ENCODE measurements at places on chromosomes 3 and 15.

GRCh38 chr3:117149584-117149983 is 440.0 kb downstream of the TUSC7 start:
- DNase-seq: no peak

- no peak for DNase-seq
These were observed 20.2 kb downstream of the GBE1 start for GRCh38 chr3:81741216-81741615.

GRCh38 chr3:45273681-45274515 is 47.8 kb upstream of the TMEM158 start:
- DNase-seq: no peak

DNA sequence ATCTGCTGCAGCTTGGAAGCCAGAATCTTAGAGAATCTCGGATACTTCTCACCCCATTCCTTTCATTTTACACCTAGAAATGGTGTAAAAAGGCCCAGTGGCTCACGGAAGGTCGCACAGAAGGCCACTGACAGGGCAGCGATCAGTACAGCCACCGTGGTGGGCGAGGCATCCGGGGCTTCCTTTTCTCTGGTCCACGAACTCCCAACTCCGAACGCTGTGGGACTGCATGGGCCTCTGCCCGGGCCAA is 36.3 kb upstream of the POLG start:
- no peak for DNase-seq

- no peak for DNase-seq
These were observed 14.3 kb downstream of the AKAP13 start for GRCh38 chr15:85394554-85395333.

- no peak for DNase-seq
These were observed 4.3 kb downstream of the RHOV start for GRCh38 chr15:40869686-40870085.

GRCh38 chr3:45078910-45079522 is 52.9 kb downstream of the CLEC3B start:
- DNase-seq: no peak

GRCh38 chr3:36926292-36926897 is 18.5 kb downstream of the TRANK1 start:
- no peak for DNase-seq

DNA sequence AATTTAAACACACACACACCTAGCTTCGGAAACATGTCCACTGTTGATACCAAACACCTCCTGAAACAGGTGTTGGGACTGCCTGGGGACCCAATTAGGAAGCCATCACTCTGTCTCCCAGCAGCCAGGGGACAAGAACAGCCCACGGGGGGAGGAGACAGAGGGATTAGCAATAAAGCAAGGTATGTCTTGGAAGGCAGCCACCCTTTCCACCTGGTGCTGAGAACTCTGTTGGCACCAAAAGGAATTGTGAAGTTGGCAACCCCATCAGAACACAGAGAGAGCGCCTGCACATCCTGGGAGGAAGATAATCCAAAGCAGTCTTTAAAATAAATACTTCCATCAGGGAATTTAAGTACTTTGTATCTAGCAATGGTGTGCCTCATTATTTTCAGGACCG is 111.0 kb downstream of the ADAMTS17 start:
- DNase-seq: no peak

DNA sequence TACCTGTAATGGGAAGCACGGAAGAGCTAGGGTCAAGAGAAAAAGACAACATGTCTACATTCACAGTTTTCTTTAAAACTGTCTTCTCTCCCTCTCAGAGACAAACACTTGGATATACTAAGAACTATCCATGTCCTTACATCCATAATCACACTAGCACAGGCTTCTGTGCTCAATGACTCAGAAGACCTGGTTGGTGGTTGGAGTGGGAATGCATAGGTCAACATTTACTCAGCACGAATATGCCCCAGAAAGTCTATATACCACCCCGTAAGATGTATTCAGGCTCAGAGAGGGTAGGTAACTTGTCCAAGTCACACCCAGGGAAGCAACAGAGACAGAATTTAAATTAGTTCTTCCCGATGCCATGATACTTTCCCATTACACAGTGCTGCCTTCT is 891.1 kb downstream of the TUSC7 start:
- no peak for DNase-seq

GRCh38 chr15:43370975-43371974 is at the start of the genes TUBGCP4 and ZSCAN29:
Gene TUBGCP4, plus strand, starts transcription at chr15:43371101. Its CDS starts 254 bp downstream, at chr15:43371355.
Gene ZSCAN29, minus strand, starts transcription at chr15:43371043. Its CDS starts 1,130 bp downstream, at chr15:43369913.
- peak; percentile 87 for DNase-seq

DNA sequence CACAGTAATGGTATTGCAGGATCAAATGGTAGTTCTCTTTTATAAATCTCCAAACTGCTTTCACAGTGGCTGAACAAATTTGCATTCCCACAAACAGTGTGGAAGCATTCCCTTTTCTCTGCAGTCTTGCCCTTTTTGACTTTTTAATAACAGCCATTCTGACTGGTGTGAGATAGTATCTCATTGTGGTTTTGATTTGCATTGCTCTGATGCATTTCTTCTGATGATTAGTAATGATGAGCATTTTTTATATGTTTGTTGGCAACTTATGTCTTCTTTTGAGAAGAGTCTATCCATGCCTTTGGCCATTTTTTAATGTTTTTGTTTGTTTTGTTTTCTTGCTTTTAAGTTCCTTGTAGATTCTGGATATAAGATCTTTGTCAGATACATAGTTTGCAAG is 316.1 kb upstream of the TMCO5A start:
- no peak for DNase-seq

DNA sequence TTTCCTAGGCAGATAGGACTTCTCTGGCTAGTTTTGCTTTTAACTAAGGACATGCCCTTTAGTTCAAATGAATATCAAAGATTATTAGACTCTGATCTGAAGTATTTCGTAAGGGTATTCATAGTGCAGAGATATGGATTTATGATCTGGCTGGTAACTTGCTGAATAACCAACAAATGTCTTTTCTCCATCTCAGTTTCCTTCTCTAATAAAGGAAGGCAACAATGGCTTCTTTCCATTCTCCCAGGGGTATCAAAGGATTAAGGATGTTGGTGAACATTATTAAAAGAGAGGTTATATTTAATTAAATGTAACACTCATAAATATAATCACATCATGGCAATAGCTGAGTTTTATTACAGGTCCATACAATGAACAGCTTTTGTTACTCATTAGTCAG is 79.2 kb upstream of the STXBP5L start:
- no peak for DNase-seq

DNA sequence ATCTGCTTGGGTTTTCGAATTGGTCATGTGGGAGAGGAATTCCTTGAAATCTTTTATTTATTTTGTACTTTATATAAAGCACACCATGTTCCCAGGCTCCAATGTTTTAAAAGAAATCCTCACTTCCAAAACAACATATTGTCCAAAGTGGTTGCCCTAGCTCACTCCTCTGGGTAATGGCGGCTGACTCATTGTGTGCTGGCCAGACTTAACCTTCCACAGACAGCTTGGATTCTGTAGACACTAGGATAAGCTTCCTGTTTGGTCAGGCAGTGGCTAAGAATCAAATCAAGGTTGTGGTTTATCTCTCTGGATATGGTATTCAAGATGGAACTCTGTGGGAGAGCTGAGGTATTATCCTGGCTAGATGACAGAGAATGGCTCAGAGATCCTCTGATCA is 55.8 kb upstream of the FAM98B start:
- no peak for DNase-seq

- DNase-seq: no peak
These were observed 38.4 kb downstream of the NDUFB4 start for GRCh38 chr3:120634539-120634938.

- DNase-seq: no peak
These were observed 5.3 kb upstream of the BLOC1S6 start for GRCh38 chr15:45581919-45582318.

DNA sequence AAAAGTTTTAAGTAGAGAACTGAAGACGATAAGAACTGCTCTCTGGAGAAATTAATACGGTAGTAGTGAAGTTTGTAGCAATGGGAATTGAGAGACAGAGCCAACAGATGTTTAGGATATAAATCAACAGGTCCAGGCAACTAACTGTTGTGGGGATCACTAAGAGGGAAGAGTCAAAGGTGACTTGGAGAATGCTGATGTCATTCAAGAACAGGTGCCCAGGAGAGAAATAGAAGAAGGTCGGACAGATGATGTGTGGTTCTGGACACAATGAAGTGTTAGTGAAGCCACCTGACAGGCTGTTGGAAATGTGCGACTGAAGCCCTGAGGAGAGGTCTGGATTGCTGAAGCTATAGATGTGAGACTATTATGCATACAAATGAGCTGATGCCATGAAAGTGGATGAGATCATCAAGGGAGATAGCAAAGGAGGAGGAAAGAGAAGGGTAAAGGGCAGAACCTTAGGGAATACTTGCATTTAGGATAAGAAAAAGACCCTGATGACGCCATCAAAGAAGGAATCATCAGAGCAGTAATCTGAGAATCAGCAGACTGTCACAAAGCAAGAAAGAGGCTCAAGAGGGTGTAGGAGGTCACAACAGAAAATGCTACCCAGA is 183.7 kb downstream of the FRMD5 start:
- DNase-seq: no peak

DNA sequence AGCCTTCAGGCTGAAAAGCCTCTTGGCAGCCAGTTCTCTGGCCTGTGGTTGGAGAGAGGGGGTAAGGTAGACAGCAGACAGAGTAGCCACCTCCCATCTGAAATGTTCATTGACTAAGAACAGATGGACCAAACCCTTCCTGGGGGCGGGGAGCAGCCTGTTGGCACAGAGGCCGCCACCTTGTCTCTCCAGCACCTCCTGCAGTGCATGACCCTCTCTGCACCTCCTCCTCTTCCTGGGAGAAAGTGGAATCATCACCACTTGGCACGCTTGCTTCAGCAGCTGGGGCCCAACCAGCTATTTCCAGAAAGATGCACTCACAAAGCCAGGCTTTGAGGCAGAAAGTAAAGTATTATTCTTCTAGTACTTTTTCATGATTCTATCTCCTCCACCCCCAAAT is 313.4 kb upstream of the CHRM5 start:
- DNase-seq: no peak

DNA sequence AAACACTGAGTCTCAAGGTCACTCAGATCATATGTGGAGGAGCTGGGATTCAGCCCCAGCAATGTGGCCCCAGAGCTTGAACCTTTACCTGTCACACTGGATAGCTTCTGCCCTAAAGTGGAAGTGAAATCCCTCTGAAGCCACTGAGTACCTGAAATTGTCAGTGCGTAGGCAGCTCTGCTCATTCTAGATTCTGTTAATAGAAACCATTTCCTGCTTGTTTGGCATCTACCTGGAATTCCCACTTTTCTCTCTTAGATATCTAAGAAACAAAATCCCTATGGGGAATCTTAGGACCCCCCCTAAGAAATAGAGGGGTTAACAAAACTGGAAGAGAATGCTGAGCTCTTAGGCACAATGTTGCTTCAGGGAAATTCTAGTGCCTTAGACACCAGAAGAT is 29.8 kb downstream of the FBXL22 start:
- no peak for DNase-seq

GRCh38 chr15:92812271-92812670 is 87.9 kb upstream of the CHD2 start:
- DNase-seq: no peak

GRCh38 chr3:42991341-42992315 is 12.5 kb downstream of the GASK1A start:
- peak; percentile 39 for DNase-seq

DNA sequence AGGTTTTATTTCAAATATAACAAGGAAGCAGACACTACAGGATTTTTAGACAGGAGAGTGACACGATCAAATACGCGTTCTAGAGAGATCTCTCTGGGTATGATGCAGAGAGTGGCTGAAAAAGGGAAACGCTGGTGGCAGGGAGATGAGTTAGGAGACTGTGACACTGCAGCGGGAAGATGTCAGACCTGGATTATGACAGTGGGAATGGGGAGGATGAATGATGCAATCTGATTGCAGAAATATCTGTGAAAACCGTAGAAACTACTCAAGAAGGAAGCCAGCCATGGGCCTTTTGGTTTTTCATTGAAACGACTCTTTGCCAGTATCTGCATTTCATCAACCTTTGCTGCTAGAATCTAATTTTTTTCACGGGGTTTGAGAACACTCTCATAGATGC is 157.9 kb downstream of the FAM43A start:
- DNase-seq: no peak

DNA sequence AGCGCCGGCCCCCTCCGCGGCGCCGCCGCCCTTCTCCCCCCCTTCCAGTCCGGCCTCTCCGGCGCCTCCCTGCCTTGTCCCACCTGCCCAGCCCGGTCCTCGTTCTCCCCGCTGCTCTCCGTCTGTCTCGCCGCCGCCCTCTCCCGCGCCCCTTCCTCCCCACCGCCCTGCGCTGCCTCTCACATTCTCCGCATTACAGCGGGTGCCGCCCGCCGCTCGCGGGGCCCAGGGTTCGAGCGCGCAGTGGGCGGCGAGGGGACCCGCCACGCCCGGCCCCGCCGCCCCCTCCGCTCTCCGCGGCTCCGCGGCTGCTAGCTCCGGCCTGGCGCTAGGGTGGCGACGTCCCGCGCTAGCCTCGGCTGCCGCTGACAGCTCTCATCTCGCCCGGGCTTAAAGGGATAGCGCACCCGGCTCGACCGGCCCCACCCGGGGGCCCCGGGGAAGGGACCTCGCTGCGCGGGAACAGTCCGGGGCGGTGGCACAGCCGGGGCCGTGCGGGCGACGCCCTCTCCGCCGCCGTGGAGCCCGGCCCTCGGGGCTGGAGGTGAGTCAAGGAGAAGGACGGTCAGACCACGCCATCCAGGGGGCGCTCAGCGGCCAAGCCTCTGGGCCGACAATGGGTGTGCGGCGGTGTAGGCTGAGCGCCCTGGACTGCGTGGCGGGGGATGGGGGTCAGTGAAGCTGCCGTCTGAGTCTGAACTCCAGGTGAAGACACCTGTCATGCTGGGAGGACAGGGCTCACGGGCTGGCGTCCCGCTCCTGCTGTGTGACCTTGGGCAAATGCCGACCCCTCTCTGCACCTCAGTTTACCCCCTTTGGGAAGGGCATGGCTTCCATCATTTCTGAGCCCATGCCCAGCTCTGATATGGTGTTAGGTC is 187.4 kb upstream of the LINGO1 start:
- DNase-seq: peak; percentile 34

- DNase-seq: peak; percentile 74
These were observed 8.6 kb downstream of the SLC6A1 start for GRCh38 chr3:11001020-11001657.

- DNase-seq: no peak
These were observed 21.8 kb downstream of the TRIM42 start for GRCh38 chr3:140699516-140700231.

DNA sequence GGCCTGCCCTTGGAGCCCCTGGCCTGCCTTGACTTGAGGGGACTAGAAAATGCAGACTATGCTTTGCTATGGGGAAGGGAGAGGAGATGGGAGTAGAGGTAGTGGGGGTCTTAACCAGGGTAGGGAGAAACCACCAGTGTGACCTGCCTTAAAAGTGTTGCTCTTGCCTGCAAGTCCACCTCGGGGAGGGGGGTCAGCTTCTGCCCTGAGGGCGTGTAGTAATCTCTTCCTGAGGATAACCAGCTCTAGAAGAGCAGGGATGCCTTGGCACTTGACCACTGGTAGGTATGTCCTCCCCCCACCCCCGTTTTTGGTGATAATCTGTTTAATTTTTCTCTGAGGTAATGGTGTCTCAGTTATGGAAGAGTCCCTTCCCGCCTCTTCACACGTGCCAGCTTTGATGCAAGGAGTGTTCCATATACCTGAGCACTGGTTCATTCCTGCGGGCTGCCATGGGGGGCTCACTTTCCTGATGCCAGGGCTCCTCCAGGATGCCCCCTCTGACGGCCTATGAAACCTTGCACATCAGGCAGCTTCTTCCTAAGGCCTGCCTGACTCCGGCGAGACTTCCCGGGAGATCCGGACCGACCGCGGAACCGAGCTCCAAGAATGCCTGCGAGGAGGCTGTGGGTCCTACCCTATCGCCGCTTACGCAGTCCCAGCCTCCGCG is 780 bp upstream of the P4HTM start:
- no peak for DNase-seq

- DNase-seq: no peak
These were observed 46.2 kb downstream of the DENND6A start for GRCh38 chr3:57646723-57647122.

Measured in head of caudate nucleus (tissue), 42 donors.